Inflammatory macrophage treated with lipopolysaccharide for 1 hour (primary cell): ENCODE measurements at places on chromosomes 3 and 15.

GRCh38 chr3:142097099-142097843, 52.1 kb downstream of the TFDP2 start:
- no peak for DNase-seq

GRCh38 chr3:4996771-4997291, 17.6 kb downstream of the BHLHE40 start:
- no peak for DNase-seq

- no peak for DNase-seq
Observed at GRCh38 chr15:83682476-83683088, 28.7 kb downstream of the ADAMTSL3 start.

GRCh38 chr15:56672721-56673120, 60.6 kb downstream of the ZNF280D start:
- no peak for DNase-seq

DNA sequence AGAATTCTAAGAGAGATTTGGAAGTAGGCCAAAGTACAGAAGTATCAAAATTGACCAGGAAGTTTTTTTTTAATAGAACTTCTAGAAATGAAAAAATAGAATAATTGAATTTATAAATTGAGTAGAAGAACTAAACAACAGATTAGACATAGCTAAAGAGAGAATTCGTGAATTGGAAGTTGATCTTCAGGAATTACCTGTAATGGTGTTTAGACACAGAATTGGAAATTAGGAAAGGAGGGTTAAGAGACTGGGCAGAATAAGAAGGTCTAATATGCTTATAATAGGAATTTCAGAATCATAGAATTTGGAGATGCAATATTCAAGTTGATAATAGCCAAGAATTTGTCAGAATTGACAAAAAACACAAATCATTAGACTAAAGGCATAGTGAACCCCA, 16.2 kb downstream of the ACVR2B start:
- DNase-seq, result no peak

- DNase-seq, result no peak
Observed at GRCh38 chr15:47968593-47968992, 152.2 kb upstream of the SLC24A5 start.

DNA sequence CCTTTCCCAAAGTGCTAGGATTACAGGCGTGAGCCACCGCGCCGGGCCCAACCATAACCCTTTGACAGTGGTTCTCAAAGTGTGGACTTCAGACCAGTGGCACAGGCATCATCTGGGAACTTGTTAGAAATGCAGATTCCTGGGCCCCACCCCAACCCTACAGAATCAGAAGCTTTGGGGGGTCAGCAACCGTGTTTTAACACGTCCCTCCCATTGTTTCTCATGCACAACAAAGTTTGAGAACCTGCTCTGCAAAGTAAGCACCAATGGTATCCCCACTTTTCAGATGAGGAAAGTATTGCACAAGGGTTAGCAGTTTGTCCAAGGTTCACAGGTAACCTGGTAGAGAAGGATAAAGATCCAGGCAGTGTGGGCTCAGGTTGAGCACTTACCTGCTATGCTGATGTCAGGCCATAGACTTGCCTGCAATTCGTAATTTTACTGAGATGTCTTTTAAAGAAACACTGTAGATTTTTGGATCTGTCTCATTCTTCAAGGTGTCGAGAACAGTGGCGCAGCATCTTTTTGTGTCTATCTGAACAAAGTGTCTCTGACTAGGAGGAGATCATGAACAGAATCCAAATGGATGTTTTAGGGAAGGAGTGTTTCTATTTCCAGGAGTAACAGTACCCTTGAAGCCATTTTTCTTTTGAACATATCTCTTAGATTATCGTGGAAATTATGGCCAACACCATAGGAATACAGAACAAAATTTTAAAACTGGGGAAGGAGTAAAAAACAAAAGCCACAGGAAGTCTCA, 2.5 kb downstream of the GXYLT2 start:
- no peak for DNase-seq

DNA sequence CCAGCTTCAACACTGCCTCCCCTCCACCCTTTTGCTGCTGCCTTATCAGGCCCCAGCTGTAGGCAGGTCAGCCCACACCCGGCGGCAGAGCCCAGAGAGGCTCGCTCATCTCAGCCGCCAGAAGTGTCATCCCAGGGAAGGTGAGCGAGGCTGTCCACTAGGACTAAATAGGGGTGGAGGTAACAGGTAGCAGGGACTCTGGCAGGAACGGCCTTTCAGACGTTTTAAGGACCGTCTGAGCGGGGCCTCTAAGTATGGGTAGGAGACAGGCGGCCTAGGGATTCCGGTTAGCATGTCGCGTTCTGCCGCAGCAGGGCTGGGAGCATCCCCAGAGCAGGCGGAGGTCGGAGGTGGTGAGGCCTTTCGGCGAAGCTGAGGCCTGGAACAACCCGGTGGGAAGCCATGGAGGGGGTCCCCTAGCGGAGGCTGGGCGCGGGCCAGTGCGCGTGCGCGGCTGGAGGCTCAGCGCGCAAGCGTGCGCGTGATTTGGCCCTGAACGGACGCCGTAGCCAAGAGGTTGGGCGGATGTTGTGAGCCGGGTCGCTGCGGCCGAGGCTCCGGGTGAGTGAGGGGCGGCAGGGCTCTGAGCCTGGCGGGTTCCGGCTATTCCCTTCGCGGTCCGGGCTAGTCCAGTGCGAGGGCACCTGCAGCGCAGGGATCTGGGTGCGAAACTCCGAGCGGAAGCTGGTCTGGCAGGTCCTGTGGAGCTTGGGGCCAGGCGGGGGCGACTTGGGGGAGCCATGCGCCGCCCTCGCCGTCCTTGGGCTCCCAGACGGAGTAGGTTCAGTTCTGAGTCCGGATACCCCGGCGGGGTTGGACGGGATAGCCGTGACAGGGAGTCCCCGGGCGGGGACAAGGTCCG, at the start of the genes MST1 and RNF123:
Gene MST1 (minus strand): TSS at position 429 of the 862 bp plus-strand sequence. CDS start 783 bp downstream, outside the sequence.
Gene RNF123 (plus strand): TSS at position 512 of the 862 bp plus-strand sequence. CDS start 1,609 bp downstream, outside the sequence.
- DNase-seq, result peak; percentile 93

DNA sequence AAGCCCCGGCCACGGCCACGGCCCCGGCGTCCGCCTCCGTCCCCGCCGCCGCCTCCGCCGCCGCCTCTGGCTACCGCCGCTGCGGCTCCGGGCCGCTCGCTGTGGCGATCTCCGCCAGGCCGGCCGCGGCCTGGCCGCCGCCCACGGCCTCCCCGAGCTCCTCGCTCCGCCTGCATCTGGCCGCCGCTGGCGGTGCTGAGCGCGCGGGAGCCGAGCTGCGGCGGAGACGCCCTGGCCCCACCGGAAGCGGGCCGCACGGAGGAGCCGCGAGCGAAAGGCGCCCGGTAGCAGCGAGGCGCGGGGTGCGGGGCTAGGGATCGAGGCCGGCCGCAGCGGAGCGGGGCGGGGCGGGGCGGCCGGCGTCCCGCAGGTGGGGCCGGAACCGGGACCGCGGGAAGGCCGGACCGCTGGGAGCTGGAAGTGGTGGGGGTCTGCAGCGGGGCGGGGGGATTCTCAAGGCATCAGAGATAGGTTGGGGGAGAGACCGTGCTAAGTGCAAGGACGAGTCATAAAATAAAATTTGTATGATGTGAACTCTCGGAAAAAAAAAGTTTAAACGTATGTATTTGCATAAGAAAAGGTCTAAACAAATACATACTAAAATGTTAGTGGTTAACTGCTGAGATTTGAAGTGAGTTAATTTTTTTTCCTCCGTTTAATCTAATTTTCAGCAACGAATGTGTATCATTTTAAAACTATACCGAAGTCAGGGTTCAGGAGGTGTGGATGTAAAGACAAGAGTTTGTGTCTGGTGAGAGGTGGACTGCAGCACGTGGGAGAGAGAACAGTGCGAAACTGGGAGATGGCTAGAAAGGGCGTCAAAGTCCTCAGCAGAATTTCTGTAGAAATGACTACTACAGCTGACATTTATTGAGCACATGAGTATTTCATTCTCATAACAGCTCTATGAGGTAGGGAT, at the start of gene AVEN:
Gene AVEN (minus strand): TSS at position 334 of the 919 bp plus-strand sequence. CDS start 158 bp downstream, at position 176.
- peak; percentile 59 for DNase-seq

GRCh38 chr15:92117261-92117731, 263.8 kb downstream of the SLCO3A1 start:
- no peak for DNase-seq
